ENCODE measurements at places on chromosomes 2 and 18.

GRCh38 chr2:38483776-38484501 lies 106.9 kb upstream of the ATL2 start:
- DNase-seq, result no peak

DNA sequence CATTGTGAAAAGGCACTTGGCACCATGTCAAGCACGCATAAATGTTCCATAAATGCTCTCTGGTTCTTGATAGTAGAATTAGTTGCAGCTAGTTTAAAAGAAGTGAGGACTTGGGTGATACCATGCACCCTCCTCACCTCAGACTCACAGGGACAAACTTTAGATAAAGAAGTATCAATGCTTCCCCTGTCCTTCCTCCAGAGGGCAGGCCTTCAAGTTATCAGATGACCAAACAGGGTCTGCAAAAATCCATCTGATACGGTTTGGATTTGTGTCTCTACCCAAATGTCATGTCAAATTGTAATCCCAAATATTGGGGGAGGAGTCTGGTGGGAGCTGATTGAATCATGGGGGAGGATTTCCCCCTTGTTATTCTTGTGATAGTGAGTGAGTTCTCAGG lies 54.1 kb downstream of the C1QL2 start:
- no peak for DNase-seq

GRCh38 chr2:197309691-197310231 lies 819 bp downstream of the ANKRD44 start:
- DNase-seq, result peak; percentile 41

DNA sequence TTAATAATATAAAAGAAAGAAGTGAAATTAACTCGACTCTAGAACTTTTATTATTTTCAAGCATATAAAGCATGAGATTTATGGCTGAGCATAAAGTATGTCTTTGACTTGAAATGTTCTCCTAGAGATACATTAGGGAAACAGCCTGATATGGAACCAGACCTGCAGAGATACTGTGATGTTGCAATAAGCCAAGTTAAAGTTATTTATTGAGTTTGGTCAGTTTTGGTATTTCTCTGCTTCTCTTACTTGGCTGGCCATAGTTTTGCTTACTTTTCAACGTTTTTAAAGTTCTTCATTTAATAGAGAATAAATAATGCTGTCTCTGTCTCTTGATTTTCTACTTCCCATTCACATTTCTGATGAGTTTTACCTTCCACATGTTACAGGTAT lies 76.0 kb downstream of the GFPT1 start:
- no peak for DNase-seq

DNA sequence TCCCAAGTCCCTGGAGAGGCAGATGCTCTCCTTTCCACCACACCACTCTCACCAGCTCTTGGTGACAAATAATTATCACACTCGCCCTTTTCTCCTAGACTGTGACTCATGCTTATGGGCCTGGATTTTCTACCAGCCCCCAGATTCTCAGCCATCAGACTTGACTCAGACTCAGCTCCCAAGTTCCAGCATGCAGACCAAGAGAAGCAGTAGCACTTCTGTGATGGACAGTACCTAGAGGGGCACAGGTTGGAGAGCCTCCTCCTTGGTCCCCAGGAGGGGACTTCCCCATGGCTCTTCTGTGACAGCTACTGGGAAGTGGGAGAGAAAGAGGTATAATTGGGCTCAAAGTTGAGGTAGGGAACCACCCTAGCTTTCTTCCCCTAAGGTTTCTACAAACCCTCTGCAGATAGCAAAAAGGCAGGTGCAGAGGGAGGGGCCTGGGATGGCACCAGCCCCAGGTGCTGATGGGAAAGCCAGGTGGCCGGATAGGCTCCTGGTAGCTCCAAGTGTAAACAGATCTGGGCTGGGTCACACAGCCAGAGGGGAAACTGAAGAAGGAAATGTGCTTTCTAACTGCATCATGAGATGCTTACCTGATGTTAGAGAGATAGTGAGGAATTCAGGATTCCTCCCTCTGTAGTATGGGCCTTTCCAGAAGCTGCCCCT lies 4.1 kb downstream of the TCF23 start:
- DNase-seq, result no peak

GRCh38 chr2:219352448-219353023 lies 20.0 kb upstream of the RESP18 start:
- DNase-seq, result peak; percentile 63

DNA sequence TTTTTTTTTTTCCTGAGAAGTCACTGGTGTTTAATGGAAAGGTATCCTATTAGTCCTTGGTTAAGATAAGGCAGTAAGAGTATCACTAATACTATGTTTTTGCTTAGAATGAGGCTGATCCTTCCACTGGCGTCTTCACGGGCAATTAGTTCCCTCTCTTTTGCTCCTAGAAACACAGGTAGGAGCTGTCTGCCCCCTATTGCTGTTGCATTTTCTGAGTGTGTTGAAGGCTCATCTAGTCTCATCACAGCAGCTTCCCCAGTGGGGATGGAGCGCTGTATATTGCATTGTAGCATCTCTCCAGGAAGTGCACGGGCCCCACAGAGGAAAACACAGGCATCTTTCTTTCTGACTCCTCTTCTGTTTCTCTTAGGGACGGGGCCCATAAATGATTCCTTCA lies 145.0 kb downstream of the NAPG start:
- DNase-seq, result no peak

DNA sequence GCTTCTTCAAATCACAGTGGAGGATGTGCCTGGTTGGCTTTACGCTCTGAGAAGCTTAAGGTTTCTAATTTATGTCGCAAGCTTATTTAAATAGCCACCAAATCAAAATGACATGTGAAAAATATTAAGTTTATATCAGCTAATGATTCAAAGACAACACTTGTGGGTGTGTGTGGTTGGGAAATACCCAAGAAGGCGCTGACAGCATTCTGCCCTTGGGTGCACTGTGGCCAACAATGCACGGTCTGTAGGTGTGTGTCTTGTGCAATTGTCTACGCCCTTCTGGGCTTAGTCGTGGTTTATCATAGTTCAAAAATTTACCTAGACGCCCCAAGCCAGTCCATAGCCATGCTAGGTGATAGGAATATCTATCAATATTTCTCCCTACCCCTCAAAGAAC lies 60.9 kb downstream of the KCTD1 start:
- peak; percentile 49 for DNase-seq

- peak; percentile 43 for DNase-seq
These were observed 181.1 kb upstream of the PGAP1 start for GRCh38 chr2:197107291-197108269.

DNA sequence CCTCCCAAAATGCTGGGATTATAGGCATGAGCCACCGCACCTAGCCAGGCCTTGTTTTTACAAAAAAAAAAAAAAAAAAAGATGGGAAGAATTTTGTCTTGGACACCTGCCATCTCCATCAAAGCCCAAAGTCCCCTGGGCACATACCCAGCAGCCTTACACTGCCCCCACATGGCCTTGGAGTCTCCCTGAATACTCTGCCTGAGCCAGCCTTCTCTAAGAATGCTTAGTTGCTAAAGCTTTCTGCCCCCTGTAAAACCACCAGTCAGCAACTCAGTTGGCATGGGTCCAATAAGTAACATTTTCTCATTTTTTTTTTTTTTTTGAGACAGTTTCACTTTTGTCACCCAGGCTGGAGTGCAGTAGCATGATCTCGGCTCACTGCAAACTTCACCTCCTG lies 40.6 kb downstream of the SPC25 start:
- peak; percentile 71 for DNase-seq

DNA sequence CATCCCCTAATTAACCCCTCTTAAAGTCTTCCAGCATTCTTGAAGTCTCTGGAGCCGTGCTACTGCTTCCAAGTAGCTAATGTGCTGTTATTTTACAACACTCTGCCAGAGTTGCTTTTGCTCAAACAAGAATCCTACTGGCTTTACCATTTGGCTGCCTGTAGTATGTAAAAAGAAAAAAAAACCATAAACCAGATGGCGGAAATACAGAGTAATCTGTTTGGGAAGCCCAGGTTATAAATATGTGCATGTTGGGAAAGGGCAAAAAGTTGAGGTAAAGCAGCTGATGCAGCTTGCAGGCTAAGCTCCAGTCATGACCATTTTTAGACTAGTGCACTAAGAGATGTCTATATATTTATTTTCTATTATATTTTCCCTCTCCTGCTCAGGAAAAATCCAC lies 313.2 kb upstream of the ETAA1 start:
- no peak for DNase-seq

DNA sequence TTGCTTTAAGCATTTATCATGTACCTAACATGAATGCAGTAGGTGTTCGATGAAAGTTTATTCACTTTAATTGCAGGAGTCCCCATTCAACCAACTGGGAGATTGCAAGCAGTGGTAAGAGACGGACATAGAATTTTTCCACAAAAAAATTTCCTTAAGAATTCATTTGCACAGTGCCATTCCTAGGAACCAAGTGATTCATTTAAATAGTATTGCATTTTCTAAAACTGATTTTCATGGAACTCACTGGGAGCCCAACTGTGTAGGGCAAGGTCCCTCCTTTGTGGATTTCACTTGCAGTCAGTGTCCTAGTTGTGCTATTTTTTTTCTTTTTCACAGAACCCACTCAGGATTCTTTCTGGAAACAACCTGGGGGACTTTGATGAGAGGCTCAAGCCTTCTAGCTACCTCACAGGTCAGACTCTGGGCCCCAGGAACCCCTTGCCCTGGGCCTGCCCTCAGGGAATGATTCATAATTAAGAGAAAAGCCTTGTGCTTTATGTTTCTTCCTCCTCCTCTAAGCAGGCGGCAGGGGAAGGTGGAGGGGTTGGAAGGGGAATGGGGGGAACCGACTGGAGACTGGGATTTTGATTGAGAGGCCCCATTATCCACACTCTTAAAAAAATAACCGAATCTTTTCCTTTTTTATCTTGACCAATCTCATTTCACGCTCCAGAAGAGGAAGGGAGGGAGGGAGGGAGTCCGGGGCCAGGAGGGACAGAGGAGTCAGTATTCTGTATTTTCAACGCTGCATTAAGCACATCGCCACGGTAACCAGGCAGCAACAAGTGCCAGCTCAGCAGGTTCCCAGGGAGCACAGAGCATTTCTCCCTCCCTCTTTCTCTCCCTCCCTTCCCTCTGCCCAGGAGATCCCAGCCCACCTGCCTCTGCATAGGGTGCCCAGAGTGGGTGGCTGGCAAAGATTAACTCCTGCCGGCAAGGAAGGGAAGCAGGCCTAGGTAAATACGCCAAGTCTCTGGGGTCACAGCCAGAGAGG lies 51.8 kb downstream of the PSD4 start:
- DNase-seq, result peak; percentile 90
